Hematopoietic multipotent progenitor cell treated with erythropoietin and hydrocortisone succinate and interleukin-3 and kit ligand, for 6 days (in vitro differentiated cells): ENCODE measurements at places on chromosomes 4 and X.

GRCh38 chr4:99810536-99810935 lies 6.1 kb upstream of the DAPP1 start:
- DNase-seq = no peak

GRCh38 chr4:48340276-48340964 lies 909 bp upstream of the SLAIN2 start:
- peak; percentile 69 for DNase-seq

- no peak for DNase-seq
These were observed 109.1 kb downstream of the ANAPC4 start for GRCh38 chr4:25486171-25486570.

- no peak for DNase-seq
These were observed 21.7 kb downstream of the TMEM184C start for GRCh38 chr4:147638942-147639341.

DNA sequence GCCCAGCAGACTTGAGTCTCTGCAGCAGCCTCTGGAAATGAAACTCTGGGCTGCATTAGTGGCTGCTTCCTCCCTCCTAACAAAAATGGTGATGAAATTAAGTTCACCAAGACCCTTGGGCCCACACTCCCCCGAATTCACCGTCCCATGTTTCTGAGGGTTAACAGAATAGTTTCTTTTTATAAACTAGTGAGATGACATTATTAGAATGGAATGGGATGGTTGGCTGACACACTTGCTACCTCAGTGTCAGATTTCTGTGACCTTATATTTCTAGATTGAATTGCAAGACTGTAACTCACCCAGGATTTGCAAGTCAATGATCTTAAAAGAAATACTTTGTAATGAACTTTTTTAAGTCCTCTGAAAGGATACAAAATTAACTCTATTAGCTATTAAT lies 127.1 kb downstream of the SHROOM3 start:
- DNase-seq = no peak

DNA sequence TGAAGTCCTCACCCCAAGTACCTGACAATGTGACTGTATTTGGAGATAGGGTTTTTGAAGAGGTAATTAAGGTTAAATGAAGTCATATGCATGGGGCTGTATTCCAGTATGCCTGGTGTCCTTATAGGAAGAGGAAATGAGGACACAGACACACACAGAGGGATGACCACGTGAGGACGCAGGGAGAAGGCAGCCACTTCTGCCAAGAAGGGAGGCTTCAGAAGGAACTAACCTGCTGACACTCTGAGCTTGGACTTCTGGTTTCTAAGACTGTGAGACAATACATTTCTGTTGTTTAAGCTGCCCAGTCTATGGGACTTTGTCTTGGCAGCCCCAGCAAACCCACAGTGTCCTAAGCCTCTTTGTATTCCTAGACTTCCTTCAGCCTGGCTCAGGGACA lies 3.0 kb upstream of the SLC2A9 start:
- no peak for DNase-seq

- DNase-seq = no peak
These were observed 32.0 kb downstream of the TMPRSS11A start for GRCh38 chr4:67931256-67931655.

- DNase-seq = peak; percentile 49
These were observed 815 bp downstream of the FAM53A start for GRCh38 chr4:1683261-1683735.
